Activated T-helper 1 cell treated with Interleukin-2 at 50 U/mL for 16 hours (primary cell): ENCODE measurements at places on chromosomes 11 and 22.

DNA sequence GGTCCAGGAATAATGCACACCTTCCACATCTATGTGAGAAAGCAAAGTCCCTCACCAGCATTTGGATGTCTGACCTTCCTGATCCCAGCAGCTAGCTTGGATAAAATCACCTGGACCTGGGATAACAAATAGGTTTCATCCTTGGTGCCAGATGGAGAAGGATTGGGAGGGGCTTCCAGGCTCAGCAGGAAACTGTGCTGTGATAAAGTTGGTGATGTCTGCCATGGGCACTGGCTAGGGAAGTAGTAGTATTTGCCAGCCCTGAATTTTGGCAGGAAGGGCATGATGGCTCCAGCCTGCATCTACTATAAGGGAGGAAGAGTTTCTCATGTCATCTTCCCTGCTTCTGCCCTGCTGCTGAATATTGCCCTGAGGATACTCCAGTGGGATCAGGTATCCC, 37.5 kb downstream of the C11orf91 start:
- DNase-seq, result no peak

GRCh38 chr11:83007477-83007876, 64.2 kb downstream of the RAB30 start:
- no peak for DNase-seq

DNA sequence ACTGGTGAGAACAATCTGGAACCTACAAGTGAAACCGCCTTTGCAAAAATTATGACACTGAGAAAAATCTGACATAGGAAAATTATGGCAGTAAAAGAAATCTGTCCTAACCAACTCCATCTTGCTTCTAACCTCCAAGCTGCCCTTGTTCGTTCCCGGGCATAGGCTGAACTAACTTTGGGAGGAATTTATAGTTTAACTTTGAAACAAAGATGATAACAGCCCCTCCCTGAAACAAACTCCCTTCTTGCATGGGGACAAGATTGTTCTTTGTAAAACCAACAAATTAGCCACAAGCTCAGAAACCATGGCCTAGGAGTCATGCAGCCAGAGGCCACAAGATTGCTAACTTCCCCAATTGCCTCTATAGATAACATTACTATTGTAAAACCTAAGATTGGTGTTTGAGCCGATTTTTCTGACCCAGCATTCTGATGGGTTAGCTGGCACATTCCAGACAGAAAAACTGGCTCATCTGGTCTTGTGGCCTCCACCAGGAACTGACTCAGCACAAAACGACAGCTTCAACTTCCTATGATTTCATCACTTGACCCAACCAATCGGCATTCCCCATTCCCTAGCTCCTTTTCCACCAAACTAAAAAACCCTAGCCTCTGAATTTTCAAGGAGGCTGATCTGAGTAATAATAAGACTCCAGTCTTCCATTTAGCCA, 3.6 kb upstream of the CCDC81 start:
- DNase-seq, result no peak

DNA sequence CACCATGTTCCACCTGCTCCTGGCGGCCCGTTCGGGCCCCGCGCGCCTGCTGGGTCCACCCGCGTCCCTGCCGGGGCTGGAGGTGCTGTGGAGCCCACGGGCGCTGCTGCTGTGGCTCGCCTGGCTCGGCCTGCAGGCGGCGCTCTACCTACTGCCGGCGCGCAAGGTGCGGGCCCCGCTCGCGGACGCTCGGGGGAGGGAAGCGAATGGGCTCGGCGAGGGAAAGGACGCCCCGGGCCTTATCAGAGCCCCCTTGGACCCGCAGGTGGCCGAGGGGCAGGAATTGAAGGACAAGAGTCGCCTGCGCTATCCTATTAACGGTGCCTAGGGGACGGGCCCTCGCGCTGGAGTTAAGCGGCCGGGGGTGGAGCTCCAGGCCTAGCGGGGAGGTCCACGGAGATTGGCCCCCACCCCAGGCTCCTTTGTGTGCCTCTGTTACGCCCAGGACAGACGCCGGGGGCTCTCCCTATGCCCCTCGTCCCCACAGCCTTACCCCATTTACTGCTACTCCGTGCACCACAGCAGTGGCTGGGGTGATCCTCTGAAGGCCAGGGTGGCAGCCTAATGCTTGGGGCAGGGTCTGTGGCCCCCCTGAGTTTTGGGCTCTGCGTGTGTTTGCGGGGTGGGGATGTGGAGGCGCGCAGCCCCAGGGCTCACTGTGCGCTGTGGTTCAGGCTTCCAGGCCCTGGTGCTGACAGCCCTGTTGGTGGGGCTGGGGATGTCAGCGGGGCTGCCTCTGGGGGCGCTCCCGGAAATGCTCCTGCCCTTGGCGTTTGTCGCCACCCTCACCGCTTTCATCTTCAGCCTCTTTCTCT, 1.1 kb downstream of the TM7SF2 start:
- peak; percentile 71 for DNase-seq

- peak; percentile 49 for DNase-seq
Observed at GRCh38 chr11:44094260-44094868, 1.1 kb upstream of the EXT2 start.

GRCh38 chr11:81772166-81772565, 961.5 kb downstream of the FAM181B start:
- no peak for DNase-seq

DNA sequence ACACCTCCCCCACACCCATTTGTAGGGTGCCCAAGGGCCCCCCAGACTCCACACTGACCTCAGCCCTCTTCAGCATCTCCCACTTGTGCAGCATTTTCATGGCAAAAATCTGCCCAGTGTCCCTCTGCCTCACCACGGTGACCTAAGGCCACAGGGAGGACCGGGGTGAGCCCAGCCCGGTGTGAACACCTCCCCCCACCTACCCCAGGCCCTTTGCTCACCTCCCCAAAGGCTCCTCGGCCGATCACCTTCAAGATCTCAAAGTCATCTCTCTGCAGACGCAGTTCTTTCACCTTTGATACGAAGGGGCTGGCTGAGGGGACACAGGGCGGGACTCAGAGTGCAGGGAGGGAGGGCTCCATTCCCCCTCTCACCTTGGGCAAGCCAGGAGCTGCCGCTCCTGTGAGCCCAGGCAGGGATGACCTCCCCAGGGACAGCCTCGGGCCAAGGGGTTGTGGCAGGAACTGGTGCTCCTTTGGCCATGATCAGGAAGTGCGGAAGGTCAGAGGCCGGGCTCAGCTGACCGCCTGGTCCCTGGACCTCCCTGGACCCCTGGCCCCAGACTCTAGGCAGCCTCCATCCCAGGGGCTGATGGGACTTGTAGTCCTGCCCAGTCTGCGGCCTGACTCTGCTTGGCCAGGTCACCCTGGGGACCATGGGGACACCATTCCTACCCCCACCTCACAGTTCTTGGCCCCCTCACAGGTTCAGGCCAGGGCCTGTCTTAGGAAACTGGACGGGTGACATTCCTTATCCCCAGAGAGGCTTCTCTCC, 2.7 kb downstream of the CDC42BPG start:
- DNase-seq, result no peak

DNA sequence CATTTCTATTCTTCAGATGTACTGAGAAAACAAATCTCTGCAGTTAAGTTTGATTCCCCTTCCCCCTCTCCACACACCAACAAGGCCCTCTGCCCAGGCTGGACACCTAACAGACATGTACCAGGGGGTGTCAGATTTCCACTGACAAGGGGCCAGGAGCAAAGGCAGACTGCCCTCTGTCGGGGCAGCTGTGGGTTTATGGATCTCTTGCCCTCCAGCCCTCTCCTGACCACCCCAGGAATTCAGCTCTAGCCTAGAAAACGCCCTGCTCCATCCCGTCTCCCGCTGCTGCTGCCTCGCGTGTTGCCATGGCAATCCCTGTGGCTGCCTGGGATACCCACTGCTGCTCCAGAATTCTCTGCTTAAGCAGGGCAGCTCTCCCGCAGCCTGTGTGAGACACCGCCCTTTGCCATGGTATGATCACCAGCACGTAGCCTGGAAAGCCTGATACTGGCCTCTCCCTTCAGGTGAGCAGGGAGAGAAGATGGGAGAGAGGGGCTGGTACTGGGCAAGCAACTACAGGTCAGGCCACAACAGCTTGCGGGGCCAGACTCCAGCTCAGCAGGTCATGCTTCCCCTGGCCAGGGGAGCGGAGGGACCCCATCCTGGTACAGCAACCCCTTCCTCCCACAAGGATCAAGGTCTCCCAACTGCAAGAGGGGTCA, 41.6 kb downstream of the BUD13 start:
- DNase-seq, result no peak

DNA sequence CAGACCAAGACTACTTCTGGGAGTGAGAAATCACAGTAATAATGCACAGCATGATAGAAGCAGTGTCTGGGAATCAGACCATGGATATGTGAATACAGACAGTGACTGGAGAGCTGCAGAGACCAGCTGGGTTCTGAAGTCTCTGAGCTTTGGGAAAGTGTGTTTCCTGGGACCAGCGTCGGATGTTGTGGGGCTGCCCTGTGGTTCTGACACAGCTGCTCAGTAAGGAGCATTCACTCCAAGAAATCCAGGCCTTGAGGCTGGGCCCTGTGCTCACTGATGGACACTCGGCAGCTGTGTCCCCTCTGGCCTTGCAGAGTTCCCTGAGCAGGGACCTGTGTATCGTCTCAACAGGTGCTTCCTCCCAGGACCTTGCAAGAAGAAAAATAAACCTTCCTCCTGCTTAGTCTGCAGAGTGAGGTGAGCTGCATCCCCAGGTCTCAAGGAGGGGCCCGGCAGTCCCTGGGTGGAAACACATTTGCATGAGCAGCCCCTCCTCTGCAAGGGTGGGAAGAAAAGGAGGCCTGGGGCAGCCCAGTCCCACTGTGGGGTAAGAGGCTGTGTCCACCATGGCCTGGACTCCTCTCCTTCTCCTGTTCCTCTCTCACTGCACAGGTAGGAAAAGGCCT, 107.9 kb downstream of the VPREB1 start:
- DNase-seq, result no peak
